ENCODE measurements at places on chromosomes 13 and 19. TPM values are rescaled to one million over a fixed set of nuclear protein-coding genes. Genes with fewer than 3 reads are reported as not detected.

- DNase-seq = no peak
These were observed 24.9 kb upstream of the ZNF681 start for GRCh38 chr19:23783636-23784035.

GRCh38 chr19:23991170-23991569 is 76.5 kb downstream of the ZNF726 start:
- DNase-seq = no peak

- DNase-seq = no peak
These were observed 21.1 kb downstream of the ZNF274 start for GRCh38 chr19:58203814-58204475.

DNA sequence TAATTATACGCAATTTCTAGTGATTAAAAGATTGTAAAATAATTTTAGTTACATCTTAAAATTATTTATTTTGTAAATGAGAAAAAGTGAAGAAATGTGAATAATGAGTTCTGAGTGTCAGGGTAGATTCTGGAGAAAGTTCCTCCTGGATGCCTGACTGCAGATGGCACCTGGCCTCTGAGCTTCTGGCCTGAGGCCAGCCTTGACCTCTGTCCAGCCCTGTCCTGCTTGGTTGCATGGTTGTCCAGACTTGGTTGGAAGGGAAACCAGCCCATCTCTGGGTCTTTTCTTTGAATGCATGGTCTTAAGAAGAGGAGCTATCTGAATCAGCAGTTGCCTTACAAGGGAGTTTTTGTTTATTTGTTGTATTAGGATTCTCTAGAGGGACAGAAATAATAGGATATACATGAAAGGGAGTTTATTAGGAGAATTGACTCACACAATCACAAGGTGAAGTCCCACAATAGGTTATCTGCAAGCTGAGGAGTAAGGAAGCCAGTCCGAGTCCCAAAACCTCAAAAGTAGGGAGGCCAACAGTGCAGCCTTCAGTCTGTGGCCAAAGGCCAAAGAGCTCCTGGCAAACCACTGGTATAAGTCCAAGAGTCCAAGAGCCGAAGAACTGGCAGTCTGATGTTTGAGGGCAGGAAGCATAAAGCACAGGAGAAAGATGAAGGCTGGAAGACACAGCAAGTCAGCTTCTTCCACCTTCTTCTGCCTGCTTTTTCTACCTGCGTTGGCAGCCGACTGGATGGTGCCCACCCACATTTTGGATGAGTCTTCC is 385.8 kb downstream of the ZNF536 start:
- no peak for DNase-seq

- peak; percentile 45 for DNase-seq
These were observed 19.8 kb upstream of the FXYD3 start for GRCh38 chr19:35095667-35096368.

Gene SPTBN4
- 5.8 TPM for total RNA-seq

DNA sequence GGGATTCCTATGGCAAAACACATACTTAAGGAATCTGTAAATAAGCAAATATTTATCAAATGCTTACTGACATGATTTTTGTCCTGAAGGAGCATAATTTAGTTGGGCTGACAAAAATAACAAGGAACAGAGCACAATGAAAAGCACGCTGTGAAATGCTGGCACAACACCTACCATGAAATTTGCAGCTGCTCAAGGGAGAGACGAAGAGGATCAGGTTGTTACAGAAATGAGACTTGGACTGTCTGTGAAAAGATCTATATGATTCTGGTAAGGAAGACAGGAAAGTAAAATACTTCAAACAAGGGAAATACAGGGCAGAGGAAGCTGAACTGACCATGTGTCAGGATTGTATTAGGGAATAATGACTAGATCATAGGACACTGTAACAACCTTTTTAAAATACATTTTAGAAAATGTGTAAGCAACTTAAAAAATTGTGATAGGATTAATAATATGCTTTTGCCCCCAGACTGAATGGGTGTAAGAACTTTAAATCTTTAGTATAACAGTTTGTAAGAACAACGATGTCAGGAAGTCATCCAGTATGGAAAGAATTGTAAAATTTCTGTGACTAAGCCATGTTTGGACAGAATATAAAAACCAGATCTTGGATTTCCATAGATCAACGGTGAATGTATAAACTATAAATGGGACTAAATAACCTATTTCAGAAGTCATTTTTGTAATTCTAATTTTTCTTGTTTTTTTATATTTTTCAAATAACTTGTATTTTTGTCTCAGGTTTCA is 1556.0 kb downstream of the EFNB2 start:
- peak; percentile 38 for DNase-seq

Gene PGLYRP1
- total RNA-seq = not detected
